Neuronal stem cell (in vitro differentiated cells): ENCODE measurements at places on chromosomes 4 and X.

- no peak for DNase-seq
Measured at GRCh38 chr4:102129810-102130209, 215.5 kb downstream of the SLC39A8 start.

DNA sequence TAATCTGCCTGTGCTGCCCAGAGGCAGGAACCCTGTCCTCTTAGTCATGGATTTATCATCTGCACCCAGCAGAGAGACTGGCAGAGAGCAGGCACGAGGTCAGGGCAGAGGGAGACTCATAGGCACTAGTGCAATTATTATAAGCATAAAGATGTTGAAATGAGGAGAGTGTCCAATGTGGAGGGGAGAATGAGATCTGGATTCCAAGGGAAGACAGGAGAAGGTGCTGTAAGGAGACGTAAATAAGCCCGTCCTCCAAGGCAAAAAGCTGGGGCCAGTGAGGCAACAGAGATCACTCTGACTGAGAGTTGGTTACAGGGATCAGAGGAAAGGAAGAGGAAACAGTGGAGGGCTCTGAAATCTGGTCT lies 406.2 kb downstream of the MAPK10 start:
- no peak for DNase-seq

GRCh38 chrX:107673933-107674479 lies 45.7 kb downstream of the PRPS1 start:
- no peak for DNase-seq

DNA sequence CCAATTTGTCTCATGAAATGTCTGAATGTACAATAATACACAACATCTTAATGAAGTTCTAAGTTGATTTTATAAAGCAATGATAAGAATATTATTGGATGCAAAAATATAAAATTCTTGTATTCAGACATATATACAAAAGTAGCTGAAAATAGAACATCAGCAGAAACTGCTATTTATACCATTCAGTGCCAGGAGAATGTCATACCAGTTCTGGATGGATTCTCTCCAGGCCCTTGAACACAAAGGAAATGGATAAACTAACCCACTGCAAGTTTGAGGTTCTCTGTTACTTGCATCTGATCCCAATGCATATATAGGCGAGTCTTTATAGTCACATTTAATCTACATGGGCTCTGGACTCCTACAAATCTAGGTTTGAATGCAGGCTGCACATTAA lies 126.3 kb upstream of the KLF3 start:
- no peak for DNase-seq

DNA sequence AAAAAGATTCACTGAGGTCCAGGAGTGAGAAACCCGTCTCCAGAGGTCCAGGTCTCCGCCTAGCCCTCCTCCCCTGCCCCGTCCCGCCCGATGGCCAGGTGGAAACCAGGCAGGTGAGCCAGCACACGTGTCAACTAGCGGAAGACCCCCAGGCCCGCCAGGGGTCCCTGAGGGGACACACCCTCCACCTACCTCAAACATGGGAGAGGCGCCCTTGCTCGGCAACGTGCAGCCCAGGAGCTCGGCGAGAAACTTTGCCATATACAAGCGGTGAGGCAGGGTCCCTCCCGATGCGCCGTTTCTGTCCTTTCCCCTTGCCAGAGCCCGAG lies 330.0 kb downstream of the HNRNPD start:
- no peak for DNase-seq

GRCh38 chr4:1972414-1972813 lies 36.4 kb downstream of the NELFA start:
- DNase-seq, result no peak

GRCh38 chr4:16790508-16790907 lies 107.9 kb downstream of the LDB2 start:
- no peak for DNase-seq

- DNase-seq, result no peak
Measured at GRCh38 chr4:122744229-122744628, 11.7 kb downstream of the BBS12 start.

- no peak for DNase-seq
Measured at GRCh38 chr4:109729117-109729717, 653 bp downstream of the PLA2G12A start.

DNA sequence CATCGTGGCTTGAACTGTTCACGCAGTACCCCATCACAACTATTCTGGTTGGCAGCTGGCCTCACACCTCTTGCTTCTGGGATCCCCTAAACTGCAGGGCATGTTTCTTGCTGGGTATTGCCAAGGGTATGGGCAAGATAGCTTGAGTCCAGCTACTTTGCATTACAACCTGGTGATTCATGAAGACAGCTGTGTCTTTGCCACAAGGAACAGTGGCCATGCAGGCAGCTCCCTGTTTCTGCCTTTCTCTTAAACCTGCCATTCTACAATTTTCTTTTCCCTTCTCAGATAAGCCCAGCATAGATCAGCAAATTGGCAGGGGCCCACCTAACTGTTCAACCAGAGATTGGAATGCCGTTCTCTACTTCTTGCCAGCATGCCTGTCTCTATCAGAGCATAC lies 42.8 kb downstream of the TENM3 start:
- no peak for DNase-seq

DNA sequence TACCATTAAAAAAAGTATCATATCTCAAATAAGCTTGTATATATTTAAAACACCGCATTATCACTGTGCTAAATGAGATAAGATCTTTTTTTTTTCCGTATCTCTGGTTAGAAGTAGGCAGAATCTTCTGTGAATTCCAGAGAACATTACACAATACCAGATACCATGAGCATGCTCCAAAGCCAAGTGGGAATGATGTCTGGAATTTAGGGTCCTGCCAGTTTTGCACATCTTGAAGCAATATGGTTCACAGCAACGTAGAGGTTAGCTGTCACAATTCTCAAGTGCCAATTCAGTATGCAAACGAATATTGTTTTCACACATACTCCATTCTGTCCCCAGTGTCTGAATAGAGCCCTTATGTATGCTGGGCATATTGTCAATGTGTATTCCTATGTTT lies 127.5 kb upstream of the NEIL3 start:
- DNase-seq, result no peak

DNA sequence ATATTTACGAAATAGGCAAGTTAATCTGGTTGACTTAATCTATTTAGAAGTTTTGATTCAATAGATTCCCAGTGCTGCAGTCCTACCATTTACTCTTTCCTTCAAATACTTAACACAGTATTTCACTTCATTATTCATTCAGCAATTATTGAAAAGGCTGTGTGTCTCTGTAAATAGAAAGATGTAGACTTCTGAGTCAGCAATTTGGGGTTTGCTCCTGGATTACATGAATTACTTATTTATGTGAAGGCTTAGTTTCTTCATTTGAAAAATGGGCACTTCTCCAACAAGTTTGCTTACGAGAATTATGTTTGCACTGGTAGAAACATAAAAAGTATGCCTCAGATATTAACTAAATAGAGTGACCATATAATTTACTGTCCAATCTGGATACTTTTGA lies 17.4 kb downstream of the ADAM29 start:
- no peak for DNase-seq
